Large intestine (tissue), 12 donors: ENCODE measurements at places on chromosomes 12 and 14. TPM values are rescaled to one million over a fixed set of nuclear protein-coding genes. Genes with fewer than 3 reads are reported as not detected.

YBX3 gene
- 140 TPM for polyA plus RNA-seq

HOXC11 gene
- polyA plus RNA-seq = 0.18 TPM

SLCO1A2 gene
- 0.06 TPM for polyA plus RNA-seq

TMEM179 gene
- 11.8 TPM for polyA plus RNA-seq
